ENCODE measurements at places on chromosomes 1 and 21. TPM values are rescaled to one million over a fixed set of nuclear protein-coding genes. Genes with fewer than 3 reads are reported as not detected.

GPX7 gene
- not detected for total RNA-seq

- peaks cover 36% of the 10 kb centered on the region for H3K4me1 ChIP-seq
- no peak for DNase-seq
- H3K4me3 ChIP-seq: peak overlapping the region; percentile 96
- peaks cover 52% of the 10 kb centered on the region for H3K36me3 ChIP-seq
- H3K27me3 ChIP-seq: no peaks in the 10 kb centered on the region
These were observed 338 bp upstream of the TOR1AIP1 start for GRCh38 chr1:179881642-179882252.

DNA sequence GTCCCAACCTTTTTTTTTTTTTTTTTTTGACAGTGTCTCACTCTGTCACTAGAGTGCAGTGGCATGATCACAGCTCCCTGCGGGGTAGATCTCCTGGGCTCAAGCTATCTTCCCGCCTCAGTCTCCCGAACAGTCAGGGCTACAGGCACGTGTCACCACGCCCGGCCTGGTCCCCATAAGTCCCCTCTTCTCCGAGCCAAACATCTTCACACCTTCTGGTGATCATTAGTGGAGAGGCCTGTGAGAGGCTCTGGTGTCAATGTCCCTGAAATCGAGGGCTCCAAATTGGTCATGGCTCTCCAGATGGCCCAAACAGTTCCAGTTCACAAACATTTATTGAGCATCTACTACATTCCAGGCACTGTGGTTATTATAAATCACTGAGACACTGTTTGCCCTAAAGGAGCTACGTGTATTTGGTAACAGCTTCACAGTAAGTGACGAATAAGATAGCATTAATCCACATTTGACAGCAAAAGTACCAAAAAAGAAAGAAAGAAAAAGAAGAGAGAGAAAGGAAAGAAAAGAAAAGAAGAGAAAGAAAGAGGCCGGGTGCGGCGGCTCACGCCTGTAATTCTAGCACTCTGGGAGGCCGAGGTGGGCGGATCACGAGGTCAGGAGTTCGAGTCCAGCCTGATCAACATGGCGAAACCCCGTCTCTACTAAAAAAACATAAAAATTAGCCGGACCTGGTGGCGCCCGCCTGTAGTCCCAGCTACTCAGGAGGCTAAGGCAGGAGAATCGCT lies 867 bp upstream of the TIMM17A start:
- H3K36me3 ChIP-seq: peaks cover 53% of the 10 kb centered on the region
- H3K27me3 ChIP-seq: no peaks in the 10 kb centered on the region

DNA sequence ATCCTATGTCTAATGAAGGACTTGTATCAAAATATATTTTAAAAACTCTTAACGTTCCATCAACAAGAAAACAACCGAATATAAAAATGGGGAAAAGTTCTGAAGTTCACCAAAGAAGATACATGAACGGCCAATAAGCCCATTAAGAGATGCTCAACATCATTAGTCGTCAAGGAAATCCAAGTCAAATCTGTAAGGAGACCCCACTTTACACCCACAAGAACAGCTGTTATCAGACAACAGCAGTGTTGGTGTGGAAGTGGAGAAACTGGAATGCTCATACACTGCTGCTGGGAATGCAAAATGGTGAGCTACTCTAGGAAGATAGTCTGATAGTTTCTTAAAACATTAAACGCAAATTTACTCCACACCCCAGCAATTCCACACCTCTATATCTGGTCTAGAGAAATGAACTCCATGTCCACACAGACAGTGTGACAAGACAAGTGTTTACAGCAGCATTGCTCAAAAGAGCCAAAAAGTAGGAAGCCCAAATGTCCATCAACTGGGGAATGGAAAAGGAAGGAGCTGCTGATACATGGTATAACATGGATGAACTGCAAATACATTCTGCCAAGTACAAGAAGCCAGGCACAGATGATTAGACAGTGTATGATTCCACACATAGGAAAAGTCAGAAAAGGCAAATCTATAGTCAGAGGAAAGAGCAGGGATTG lies 18.5 kb downstream of the UBE2G2 start:
- H3K4me1 ChIP-seq: peaks cover 22% of the 10 kb centered on the region
- peaks cover 15% of the 10 kb centered on the region for H3K36me3 ChIP-seq
- no peak overlapping the region for H3K27ac ChIP-seq
- H3K4me3 ChIP-seq: no peak overlapping the region
- no peaks in the 10 kb centered on the region for H3K27me3 ChIP-seq

- peak overlapping the region; percentile 66 for H3K4me3 ChIP-seq
- H3K4me1 ChIP-seq: peaks cover 68% of the 10 kb centered on the region
- peaks cover 7% of the 10 kb centered on the region for H3K36me3 ChIP-seq
- DNase-seq: peak; percentile 54
These were observed 16.4 kb upstream of the TARBP1 start for GRCh38 chr1:234495231-234495990.

All from Calu3 (cell line).